Panc1 (cell line): ENCODE measurements at places on chromosomes 7 and 10.

GRCh38 chr7:44065431-44066110 lies at the start of gene PGAM2:
TSS of gene PGAM2 (minus strand) at chr7:44065567. CDS start at chr7:44065529, 38 bp downstream.
- no peak for DNase-seq

DNA sequence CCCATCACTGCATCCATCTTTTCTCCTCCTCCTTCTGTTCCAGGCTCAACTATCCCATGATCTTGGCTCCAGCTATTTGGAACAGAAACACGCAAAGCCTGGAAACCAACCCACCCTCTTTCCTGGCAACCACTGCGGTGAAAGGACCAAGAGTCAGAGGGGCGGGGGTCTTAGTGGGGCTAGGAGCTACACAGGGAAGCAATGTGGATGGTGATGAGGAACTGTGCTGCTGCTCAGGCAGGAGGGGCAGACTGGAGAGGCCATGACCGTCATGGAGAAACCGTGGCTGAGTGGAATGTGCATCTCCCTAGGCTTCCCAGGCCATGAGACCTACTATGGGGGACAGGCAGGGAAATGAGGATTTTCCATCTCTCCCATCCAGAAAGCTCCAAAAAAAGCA lies 25.6 kb downstream of the PLAC9 start:
- no peak for DNase-seq

DNA sequence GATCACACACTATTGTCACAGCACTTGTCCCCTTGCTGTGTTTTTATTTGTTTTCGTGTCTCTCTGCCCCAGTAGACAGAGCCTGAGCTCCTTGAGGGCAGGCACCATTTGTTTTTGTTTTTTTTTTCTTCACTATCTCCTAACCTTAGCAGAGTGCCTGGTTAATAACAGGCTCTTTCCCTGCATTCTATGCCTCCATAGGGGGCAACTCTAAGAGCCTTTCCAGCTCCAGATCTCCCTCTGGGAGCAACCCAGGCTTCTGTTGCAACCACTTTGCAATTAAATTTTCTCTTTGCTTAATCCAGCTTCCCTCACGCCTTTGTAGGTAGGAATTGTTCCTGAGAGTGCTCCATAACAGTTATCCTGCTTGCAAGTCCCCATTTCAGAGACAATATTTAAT lies 148.4 kb downstream of the PLXDC2 start:
- no peak for DNase-seq

DNA sequence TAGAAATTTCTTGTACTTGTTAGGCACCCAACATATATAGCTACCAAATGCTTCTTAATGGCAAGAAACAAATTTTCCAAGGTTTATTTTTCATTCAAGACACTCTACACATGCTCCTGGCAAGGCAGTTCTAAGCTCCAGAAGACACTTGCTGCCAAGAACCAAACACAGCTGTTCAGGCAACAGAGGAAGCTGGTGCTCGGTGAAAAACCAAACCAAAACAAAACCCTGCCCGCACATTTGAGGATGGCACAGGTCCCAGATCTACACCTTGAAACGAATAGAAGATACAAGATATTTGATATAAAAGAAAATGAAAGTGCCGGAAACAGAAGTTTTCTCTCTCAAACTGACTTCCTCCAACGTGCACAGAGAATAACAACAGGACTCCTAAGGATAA lies 4.9 kb upstream of the DNTT start:
- no peak for DNase-seq

DNA sequence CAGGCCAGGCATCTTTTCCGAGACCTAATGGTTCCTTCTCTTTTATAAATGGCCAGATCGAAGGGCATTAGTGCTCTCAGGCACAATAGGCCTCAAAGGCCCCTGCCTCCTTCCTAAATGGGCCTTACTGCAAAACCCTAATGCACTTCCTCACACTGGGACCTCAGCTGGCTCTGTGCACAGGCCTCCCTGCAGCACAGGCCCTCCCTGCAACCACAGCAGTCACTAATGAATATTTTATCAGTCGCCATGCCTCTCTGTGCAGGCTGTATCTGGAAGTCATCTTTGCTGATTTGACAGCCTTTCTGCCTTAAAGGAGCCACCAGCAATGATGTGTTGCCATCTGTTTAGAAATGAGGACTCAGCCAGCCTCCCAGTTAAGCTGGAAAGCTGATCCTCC lies 54.9 kb upstream of the SDK1 start:
- no peak for DNase-seq

DNA sequence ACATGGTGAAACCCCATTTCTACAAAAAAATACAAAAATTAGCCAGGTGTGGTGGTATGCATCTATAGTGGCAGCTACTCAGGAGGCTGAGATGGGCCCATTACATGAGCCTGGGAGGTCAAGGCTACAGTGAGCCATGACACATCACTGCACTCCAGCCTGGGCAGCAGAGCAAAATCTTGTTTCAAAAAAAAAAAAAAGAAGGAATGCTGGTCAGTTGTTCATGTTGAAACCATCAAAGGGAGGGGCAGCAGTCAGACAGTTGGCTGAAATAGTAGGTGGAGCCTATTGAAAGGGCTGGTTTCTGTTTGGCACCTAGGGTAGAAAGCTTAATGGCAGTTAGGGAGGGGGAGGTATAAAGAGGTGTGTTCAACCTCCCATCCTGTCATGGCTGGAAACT lies 323.0 kb downstream of the GALNT17 start:
- no peak for DNase-seq

GRCh38 chr10:7015457-7015856 lies 395.4 kb downstream of the SFMBT2 start:
- no peak for DNase-seq

DNA sequence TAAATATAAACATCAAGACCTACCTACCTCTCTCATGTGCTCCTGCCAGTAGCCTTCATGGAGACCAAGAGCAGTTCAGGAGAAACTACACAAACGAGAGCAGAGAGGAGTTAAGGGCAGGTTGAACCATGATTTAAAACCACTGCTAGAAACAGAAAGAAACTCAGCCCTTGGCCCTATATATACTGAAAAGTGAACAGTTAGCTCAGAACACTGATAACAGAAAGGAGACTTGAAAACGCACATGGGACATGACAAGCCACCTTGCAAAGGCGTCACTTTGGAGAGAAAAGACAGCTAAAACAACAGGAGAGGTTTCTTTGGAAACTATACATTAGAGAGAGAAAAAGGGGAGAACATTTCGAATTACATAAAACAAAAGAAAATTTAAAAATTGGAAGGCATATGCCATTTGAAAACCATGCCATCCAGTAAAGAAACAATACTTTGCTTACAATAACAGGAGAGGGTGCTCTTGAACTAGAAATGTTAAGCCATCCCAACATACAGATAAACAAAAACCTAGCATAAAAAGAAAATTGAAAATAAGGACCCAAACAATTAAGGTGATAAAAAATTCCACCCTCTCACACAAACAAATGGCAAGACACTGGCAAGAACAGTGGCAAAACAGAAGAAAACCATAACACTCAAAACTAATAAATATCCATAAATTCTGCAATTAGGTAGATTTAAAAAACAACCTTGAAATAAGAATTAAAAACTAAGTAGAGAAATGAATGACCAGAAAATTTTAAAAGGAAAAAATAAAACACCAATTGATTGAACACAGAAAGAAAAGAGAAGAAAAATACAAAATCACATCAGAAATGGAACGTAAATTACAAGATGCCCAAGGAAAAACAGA lies 232.7 kb downstream of the IMMP2L start:
- no peak for DNase-seq

DNA sequence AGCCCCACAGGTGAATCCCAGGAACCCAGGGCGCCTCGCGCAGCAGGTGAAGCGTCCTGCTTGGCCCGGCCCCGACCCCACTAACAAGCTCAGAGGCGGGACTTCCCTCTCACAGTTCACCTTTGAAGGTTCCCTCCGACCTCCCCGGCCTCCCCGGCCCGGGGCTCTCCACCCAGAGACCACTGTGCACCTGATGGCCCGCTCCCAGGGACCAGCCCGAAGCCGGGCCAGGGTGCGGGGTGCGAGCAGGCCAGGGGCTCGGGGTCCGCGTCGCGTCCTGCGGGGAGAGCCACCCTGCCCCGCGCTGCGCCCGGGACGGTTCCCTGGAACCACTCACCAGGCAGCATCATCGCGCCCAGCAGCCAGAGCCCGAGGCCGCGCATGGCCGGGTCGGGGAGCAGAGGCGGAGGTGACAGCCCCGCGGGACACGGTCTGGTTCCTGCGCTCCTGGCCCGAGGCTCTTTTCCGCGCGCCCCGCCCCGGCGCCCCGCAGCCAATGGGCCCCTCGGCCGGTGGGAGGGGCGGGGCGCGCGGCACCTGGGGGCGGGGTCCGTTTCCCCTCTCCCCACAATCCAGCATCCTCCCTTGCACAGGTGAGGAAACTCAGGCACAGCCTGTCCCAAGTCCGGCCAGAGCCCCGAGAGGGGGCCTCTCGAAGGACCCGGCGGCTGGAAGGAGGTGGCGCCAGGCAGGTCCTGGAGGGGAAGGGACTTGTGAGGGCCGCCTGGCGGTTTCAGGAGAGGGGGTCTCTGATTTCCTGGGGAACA lies at the start of gene ADAM8:
Gene ADAM8 (minus strand): TSS at position 434 of the 767 bp plus-strand sequence. CDS start 51 bp downstream, at position 383.
- DNase-seq = no peak

DNA sequence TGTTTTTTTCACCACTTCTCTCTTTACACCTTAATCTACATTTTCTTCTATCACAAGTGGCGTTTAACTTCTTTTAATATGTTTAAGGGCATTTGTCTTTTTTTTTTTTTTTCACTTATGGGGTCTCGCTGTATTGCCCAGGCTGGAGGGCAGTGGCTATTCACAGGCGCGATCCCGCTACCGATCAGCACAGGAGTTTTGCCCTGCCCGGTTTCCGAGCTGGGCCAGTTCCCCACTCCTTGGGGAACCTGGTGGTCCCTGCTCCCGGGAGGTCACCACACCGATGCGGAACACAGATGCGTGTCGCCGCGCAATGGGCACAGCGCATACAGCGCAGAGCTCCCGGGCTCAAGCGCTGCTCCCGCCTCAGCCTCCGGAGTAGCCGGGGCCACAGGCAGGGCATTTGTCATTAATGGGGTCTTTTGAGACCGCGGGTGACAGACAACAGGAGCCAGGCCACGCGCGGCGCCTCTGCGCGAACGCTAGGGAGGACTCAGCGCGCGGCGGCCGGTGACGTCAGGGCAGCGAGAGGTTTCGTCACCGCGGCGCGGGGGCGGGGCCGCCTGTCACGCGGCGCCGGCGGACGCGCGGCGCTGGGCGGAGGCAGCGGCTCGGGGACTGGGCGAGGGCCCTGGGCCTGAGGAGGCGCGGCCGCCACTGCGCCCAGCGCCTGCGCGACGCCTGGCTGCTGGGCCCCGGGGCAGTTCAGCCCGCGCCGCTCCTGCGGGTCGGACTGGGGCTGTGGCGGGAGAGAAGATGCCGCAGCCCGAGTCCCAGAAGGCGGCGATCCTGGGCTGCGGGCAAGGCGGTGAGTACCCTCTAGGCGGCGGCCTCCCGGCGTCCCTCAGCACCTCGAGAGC lies at the start of gene GALNT11:
Gene GALNT11 (plus strand): TSS at position 598 of the 860 bp plus-strand sequence. CDS start 68,554 bp downstream, outside the sequence.
- DNase-seq = peak; percentile 41

GRCh38 chr10:30531751-30532530 lies 97.6 kb downstream of the LYZL2 start:
- no peak for DNase-seq

GRCh38 chr10:125628104-125629049 lies 54.6 kb downstream of the TEX36 start:
- no peak for DNase-seq

GRCh38 chr7:12578930-12579640 lies 8.6 kb downstream of the SCIN start:
- no peak for DNase-seq

- no peak for DNase-seq
Observed at GRCh38 chr7:44935583-44935982, 43.2 kb downstream of the MYO1G start.

- DNase-seq = no peak
Observed at GRCh38 chr10:78865538-78865875, 203.3 kb upstream of the ZMIZ1 start.

GRCh38 chr7:107103369-107103768 lies 58.9 kb downstream of the PRKAR2B start:
- DNase-seq = no peak

GRCh38 chr10:113427811-113428558 lies 124.9 kb upstream of the HABP2 start:
- no peak for DNase-seq

- no peak for DNase-seq
Observed at GRCh38 chr7:68576366-68576765, 1021.9 kb upstream of the AUTS2 start.

DNA sequence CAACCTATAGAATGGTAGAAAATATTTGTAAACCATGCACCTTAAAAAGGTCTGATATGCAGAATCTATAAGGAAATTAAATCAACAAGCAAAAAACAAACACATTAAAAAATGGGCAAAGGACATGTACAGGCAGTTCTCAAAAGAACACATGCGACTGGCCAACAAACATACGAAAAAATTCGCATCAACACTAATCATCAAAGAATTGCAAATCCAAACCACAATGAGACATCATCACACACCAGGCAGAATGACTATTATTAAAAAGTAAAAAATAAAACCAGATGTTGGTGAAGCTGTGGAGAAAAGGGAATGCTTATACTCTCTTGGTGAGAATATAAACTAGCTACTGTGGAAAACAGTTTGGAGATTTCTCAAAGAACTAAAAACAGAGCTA lies 33.2 kb downstream of the TMEM229A start:
- DNase-seq = no peak

GRCh38 chr10:114584419-114584818 lies 73.7 kb downstream of the ABLIM1 start:
- DNase-seq = no peak

- DNase-seq = no peak
Observed at GRCh38 chr10:119368991-119369869, 161.9 kb downstream of the GRK5 start.
